ENCODE measurements at places on chromosomes 2 and 18.
A peak's percentile ranks its signal among the peaks of the same experiment; 100 is the strongest.

DNA sequence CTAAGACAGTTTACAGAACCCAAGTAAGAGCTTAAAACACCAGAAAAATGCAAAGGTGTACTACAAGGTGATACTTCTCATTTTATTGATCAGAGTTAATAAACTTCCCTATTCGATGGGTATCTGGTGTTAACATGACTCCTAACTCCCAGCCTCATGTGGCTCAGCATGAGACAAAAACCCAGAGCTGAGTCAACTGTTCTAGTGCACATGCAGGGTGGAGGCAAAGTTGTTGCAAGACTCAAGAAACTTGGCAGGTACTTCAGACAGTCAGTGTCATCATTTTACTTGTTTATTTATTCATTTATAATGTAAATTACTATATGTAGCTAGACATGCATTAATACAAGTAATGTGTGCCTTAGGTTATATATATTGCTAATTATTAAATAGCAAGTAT, 216.6 kb upstream of the DSEL start:
- no peak for DNase-seq

GRCh38 chr2:160375802-160376469, 117.7 kb downstream of the RBMS1 start:
- DNase-seq: peak; percentile 82

- DNase-seq: no peak
Observed at GRCh38 chr18:77207540-77207939, 42.1 kb upstream of the GALR1 start.

GRCh38 chr2:177741866-177742265, 330.7 kb downstream of the PDE11A start:
- no peak for DNase-seq

DNA sequence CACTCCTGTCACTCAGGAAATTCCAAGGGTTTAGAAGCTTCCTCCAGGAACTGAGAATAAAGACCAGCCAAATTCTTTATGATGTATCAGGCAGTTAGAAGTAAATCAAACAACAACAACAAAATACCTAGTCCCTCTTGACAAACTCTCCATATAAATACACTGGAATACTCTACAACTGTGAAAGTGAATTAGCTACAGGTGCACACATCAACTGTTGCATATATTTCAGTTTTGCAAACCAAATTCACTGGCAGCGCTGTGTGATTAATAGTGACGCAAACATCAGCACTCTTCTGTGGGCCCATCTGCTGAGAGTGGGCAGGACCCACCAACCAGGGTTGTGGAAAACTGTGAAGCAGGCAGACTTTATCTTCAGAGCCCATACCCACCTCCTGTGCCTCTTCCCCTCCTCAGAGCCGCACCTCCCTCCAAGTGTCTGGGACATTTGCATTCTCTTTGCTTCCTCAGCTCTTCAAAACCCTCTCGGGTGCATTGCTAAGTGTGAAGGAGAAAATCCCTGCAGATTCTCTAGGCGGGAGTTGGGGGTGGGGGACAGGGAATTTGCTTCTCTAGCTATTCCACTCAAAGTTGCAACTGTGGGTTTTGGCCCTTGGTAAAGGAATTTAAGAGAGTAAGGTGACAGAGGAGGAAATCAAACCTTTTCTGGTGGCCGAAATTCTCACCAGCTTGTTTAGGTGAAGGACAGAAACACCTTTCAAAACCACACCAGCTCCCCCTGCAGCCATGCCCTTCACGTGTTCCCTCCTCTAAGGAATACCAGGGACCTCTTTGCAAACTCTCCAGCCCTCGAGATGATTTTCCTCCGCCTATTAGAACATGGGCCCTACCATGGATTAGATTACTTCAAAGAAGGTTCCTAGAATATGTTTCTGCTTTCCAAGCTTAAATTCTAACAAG, 119.3 kb downstream of the MRO start:
- no peak for DNase-seq

DNA sequence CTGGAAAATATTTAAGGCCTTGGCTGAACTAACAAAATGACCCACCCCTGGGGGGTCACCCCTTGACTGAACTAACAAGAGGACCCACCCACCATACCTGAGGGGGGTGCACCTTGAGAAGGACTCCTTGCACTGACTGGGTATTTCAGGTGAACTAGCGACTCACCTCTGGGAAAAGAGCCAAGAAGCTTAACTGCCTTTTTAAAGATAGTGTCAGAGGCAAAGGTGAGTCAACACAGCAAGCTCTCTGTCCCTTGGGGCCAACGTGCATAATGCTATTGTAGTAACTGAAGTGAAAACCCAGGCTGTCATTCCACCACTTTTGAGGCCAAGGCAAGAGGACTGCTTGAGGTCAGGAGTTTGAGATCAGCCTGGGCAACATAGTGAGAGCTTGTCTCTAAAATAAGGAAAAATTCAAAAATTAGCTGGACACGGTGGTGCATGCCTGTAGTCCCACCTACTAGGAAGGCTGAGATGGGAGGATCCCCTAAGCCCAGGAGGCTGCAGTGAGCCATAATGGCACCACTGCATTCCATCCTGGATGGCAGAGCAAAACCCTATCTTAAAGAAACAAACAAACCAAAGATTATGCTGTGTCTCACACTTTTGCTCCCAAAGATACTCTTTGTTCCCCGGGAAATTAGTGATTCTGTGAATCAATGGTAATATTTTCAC, 36.4 kb upstream of the ZCCHC2 start:
- DNase-seq: no peak

DNA sequence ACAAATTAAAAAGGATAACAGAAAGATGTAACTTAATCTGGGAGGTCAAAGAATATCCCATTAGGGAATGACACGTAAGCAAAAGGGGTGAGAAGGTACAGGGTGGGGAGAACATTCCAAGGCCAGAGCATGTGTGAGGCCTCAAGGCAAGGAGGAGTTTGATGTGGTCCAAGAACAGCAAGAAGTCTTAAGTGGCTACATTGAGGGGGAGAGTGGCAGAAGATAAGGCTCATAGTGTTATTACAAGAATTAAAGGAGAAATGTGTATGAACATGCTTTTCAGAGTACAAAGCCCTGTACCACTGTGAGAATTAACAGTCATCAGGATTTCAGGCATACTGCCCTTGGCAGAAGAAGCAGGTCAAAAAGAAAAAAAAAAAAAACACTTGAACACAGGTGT, 174.4 kb upstream of the ERBB4 start:
- DNase-seq: no peak

GRCh38 chr2:132589111-132589830, 80.7 kb downstream of the LYPD1 start:
- no peak for DNase-seq
